ENCODE measurements at places on chromosomes 11 and 22.

GRCh38 chr11:93059117-93059957 is 89.9 kb downstream of the MTNR1B start:
- no peak for DNase-seq

DNA sequence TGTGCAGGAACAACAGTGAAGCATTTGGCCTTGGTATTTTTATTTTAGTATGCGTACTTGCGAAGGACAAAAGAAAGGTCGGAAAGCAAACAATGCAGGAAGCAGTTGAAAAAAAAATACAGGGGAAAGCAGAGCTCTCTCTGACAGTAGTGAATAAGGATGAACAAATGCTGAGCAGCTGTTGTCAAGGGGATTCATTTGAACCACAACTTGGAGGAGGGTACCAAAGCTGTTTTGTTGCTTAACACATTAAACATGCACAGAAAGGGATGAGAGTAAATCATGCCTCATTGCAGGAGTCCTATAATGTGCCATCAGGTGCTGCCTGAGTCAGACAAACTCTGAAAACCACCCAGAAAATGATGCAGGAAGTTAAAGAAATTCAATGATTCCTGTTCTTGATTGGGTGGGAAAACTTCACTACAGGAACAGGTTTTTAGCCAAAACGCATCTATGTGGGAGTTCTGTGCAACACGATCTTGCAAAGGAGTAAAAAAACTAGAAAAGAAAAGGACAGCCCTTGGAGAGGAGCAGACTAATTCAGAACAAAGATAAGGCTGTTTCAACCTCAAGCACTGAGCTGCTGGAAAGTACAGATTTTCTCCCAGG is 2113.5 kb downstream of the LRRC4C start:
- no peak for DNase-seq

- DNase-seq, result no peak
Measured at GRCh38 chr11:47516155-47516554, 36.8 kb downstream of the CELF1 start.

DNA sequence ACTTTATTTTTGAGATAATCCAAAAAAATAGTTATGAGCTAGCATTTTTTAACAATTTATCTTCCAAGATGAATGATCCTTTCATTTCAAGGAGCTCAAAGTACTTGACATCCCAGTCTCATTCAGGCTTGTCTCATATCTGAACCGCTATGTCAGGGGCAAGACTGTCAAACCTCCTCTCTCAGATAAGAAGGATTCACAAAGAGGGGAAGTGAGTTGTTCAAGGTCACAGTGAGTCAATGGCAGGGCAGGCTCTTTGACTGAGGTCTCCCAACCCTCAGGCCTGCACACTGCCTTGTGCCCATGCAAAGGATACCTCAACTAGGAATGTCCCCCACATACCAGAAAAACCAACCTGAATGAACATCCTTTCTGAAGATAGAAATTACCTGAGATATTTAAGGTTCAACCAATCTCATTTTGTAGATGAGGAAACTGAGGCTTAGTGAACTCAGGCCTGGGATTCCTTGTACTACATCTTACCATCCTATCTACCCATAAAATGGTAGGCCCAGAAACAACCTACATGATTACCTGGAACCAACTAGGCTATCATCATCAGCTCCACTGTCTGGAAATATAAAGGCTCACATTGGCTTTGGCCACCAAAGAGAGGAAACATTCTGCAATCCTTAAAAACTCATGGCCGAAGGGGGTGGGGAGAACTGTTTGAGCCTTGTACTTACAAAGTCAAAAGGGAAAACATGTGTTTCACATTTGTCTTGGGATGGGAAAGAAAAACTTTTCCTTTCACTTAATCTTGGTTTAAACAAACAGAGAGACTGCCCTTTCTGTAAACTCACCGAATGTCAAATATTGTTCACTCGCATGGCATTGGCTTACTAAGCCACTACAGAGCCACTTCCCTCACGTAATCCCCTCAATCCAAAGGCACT is 51.1 kb downstream of the LIF start:
- no peak for DNase-seq

GRCh38 chr11:1560002-1560648 is 11.9 kb downstream of the DUSP8 start:
- no peak for DNase-seq

DNA sequence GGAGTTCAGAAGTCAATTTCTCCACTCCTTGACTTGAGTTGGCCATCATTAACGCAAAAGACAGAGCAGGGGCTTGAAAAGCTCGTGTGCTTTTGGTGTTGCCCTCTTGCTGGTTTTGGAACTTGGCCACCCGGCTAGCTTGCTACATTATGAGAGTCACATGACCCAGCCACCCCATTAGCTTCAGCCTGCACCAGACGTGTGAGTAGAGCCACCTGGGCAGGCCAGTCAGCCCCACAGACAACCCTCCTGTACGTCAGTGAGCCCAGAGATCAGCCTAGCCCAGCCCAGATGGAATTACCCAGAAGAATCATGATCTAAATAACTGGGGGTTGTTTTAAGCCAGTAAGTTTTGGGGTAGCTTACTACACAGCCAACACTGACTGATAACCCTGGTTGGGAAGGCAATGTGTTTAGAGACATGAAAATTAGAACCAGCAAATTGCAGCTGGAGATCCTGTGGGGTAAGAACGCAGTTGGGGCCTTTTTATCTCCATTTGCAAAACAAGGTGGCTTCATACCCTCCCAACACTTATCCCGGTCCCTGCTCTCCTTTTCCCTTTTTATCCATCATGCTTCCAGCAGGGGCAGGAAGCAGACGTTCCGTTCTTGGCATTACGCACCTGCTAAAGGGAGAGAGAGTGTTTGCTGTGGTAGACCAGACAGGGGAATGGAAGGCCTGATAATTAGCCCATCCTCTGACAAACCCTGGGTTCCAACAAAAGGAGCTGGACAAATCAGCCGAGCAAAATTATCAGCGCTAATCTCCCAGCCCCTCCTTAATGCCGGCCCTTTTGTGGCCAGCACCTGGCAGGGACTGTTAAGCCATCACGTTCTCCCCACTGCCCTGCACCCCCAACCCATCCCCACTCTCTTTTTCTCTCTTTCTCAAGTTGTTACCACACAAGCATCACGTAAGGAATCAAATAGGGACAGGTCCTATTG is 548.7 kb upstream of the CADM1 start:
- no peak for DNase-seq

DNA sequence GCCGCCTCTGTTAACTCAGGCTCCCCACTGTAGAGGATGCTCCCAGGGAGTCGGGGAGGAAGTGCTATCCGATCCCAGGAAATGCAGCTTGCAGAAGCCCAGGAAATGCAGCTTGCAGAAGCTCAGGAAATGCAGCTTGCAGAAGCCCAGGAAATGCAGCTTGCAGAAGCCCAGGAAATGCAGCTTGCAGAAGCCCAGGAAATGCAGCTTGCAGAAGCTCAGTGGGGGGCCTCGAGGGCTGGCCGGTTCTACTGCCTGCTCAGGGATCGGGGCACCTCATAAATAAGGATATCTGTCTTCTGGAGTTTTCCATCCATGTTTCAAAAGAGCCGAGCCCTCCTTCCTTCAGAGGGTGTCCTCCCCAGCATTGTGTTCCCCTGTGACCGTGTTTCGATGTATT is 25.1 kb upstream of the SMIM38 start:
- DNase-seq, result no peak

DNA sequence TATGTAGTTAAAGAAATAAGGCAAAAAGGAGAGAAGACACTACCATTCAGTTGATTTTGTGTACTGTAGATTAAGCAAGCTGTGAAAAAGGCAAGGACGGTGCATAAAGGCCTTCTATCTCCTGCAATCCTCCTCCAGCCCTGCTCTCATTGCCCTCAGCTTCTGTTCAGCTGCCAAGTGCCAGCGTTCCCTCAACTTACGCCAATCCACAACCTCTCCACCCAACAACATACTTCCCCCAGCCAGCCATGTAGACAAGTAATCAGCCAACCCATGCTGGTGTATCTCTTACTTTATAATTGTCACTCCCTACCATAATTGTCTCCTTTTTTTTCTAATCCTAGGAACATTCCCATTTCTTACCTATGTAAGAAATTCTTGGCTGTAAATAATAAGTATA is 30.1 kb upstream of the ANO5 start:
- no peak for DNase-seq

DNA sequence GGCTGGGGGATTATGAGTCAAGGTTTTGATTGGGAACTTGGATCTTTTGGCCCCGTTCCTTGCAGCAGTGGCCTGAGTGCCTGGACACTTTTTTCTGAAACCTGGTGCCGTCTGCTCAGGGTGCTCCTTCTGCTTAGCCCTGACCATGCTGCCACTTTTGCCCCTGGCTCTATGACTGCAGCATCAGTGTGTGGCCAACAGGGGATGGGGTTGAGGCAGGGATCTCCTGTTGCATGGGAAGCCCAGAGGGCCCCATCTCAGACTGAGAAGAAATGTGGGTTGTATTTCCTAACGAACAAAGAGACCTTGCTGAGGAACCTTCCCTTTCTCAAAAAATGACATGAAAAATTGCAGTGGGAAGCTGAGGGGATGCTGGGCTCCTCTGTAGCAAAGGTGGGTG is 18.7 kb downstream of the POU2F3 start:
- no peak for DNase-seq

- no peak for DNase-seq
Measured at GRCh38 chr11:102268083-102268984, 49.0 kb upstream of the BIRC3 start.

DNA sequence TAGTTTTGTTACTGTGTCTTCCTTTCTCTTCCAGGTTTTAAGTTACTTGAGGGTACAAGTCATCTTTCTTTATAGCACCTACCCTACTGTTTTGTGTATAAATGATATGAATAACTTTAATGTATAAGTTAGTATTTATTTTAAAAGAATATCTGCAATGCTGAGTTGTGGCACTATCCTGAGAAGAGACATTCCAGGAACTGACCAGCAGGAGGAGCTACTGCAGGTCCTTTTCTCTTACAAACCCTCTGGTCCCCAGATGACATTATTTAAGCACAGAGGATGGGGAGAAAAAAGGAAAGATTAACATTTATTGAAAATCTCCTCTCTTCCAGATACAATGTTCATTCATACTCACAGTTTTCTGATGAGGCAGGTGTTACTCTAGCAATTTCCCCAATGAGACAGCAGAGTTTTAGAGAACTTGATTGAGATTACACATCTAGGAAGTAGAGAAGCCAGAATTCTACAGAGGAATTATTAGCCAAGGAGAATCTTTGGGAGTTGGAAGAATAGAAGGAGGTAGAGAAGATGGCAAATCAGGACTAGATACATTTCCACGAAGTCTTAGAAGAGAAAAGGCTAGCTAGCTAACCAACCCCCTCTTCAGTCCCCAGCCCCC is 541.2 kb upstream of the API5 start:
- peak; percentile 8 for DNase-seq

DNA sequence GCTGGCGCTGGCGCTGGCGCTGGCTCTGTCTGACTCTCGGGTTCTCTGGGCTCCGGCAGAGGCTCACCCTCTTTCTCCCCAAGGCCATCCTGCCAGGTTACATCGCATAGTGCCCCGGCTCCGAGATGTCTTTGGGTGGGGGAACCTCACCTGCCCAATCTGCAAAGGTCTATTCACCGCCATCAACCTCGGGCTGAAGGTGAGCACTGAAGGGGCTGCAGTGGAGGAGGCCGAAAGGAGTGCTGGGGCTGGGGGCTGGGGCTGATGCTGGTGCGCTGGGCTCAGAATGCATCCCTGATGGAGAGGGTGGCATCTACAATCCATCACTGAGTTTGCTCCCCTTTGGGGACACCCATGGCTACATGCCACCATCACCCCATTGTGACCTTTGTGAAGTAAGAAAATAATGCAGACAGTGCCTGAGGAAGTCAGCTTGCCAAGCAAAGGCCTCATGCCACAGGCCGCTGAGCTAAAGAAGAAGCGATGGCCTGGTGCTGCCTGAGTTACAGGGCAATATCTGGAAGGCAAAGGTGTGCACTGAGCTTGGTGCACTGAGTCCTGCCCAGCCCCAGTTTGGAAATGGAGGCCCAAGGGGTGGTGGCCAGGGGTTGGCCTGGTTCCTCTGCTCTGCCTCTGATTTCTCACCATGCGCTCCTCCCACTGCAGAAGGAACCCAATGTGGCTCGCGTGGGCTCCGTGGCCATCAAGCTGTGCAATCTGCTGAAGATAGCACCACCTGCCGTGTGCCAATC is 620 bp downstream of the SMPD1 start:
- no peak for DNase-seq

- no peak for DNase-seq
Measured at GRCh38 chr11:131474947-131475346, 104.5 kb downstream of the NTM start.

GRCh38 chr11:70824605-70825245 is 426.4 kb downstream of the CTTN start:
- no peak for DNase-seq

DNA sequence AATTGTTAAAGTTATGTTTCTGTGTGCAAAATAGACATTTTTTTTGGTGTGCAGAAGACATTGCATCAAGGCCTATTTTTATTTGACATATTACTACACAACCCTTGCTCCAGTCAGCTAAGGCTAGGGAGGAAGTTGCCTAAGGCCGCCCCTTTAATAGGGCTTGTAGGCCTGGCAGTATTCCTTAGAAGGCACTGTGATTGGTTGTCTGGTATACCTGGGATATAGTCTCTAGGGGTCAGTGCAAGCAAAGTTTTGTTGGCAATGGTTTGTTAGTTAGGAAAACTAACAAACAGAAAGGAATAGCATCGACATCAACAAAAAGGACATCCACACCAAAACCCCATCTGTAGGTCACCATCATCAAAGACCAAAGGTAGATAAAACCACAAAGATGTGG is 16.9 kb downstream of the CCDC15 start:
- no peak for DNase-seq

- DNase-seq, result peak; percentile 85
Measured at GRCh38 chr11:117180661-117181585, 2.4 kb downstream of the SIDT2 start.

GRCh38 chr11:44344921-44345320 is 35.0 kb upstream of the ALX4 start:
- no peak for DNase-seq

DNA sequence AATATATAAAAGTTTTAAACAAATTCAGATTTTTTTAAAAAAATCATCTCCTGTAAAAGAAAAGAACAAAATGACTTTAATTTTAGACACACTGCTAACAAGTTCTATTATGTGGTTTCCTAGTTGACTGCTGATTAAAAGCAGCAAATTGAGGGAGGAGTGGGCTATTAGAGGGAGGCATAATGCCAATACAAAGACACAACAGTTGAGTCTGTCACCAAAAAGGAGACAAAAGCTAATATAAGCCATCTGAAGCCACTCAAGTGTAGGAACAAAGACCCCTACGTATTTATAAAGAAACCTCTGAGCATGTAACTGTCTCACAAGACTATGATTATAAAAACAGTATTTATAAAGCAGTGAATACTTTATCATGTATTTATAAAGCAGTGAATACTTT is 28.6 kb downstream of the TMEM123 start:
- DNase-seq, result no peak

GRCh38 chr11:122659676-122660554 is 4.4 kb downstream of the UBASH3B start:
- DNase-seq, result no peak

GRCh38 chr11:96187822-96188221 is 155.2 kb downstream of the MAML2 start:
- no peak for DNase-seq

GRCh38 chr22:43636086-43636485 is 176.0 kb downstream of the EFCAB6 start:
- no peak for DNase-seq

- DNase-seq, result peak; percentile 40
Measured at GRCh38 chr11:65695459-65696241, 16.4 kb upstream of the KAT5 start.

- no peak for DNase-seq
Measured at GRCh38 chr22:41561335-41561734, 525 bp downstream of the CSDC2 start.
